Sigmoid colon (tissue), 7 donors: ENCODE measurements at places on chromosomes 12 and 14. TPM values are rescaled to one million over a fixed set of nuclear protein-coding genes. Genes with fewer than 3 reads are reported as not detected.

BTBD7 gene
- total RNA-seq = 42.1 TPM

- no peak for DNase-seq
- H3K27ac ChIP-seq = no peak overlapping the region
- H3K36me3 ChIP-seq = no peaks in the 10 kb centered on the region
- no peaks in the 10 kb centered on the region for H3K4me1 ChIP-seq
These were observed 63.0 kb upstream of the HMGA2 start for GRCh38 chr12:65761301-65761700.

GRCh38 chr14:106670011-106670410 lies 1143.6 kb downstream of the TMEM121 start:
- H3K27me3 ChIP-seq = peaks cover 14% of the 10 kb centered on the region
- DNase-seq = no peak
- H3K36me3 ChIP-seq = no peaks in the 10 kb centered on the region
- no peak overlapping the region for H3K27ac ChIP-seq

DNA sequence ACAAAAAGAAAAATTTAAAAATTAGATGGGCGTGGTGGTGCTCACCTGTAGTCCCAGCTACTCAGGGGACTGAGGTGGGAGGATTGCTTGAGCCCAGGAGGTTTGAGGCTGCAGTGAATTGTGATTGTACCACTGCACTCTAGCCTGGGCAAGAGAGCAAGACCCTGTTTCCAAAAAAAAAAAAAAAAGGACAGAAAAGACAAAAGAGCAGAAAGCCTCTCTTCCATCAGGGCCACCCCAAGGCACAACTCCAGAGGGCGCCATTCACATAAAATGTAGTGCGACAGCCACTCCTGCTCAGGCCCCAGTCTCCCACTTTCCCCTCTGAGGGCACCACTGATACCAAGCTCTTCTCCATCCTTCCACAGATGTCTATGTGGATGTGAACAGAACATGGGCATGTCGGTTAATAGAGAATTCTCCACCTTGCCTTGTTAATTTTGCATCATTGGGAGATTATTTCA lies 41.8 kb downstream of the DGLUCY start:
- no peak for DNase-seq
- H3K4me1 ChIP-seq = peaks cover 28% of the 10 kb centered on the region
- H3K27me3 ChIP-seq = no peaks in the 10 kb centered on the region
- H3K36me3 ChIP-seq = peaks cover 32% of the 10 kb centered on the region

DNA sequence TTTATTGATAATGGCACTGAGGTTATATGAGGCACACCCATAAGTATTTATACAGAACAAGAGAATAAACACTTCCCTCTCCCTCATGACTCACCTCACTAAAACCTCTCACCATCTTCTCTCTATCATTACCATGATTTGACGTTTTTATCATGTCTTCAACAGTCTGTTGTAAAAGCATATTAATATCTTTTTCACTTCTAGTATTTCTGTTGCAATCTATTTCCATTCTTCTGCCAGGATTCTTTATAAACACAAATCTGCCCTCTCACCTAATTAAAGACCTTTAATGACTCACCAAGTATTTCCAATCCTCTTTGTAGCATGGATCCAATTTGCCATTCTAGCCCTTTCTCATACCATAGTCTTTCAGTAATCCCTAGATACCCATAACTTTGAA lies 527.7 kb downstream of the SLC16A7 start:
- no peaks in the 10 kb centered on the region for H3K4me1 ChIP-seq
- DNase-seq = no peak

WNT1 gene
- total RNA-seq = not detected

DNA sequence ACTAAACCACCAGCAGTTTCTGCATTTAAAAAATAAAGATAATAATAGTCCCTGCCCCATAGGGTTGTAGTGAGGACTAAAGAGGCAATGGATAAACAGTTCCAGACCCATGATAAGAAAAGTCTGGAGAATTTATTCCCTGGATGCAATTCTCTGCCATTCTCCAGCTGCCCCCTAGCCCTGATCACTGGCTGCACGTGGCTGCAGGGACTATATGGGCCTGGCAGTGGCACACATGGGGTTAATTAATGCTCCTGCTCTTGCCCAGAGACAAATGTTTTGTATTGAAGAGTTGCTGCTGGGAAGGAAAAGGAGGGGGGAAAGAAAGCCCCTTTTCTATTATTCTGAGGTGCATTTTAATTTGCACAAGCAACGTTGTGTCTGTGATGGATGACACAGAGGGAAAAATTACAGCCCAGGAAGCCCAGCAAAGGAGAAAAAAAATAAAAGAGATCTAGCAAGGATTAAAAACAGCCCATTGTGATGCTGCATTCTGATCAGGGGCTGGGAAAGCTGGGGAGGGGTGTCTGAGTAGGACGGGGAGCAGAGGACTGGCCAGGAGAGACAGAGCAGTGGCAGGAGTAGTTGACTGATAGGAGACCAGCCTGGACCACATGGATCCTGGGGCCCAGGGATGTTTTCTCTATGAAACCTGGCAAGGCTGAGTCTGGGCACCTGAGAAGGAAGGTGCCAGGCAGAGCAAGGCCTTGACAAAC lies 149.3 kb downstream of the ESRRB start:
- H3K27ac ChIP-seq = no peak overlapping the region
- H3K4me1 ChIP-seq = no peaks in the 10 kb centered on the region
- no peak for DNase-seq
- no peak overlapping the region for H3K4me3 ChIP-seq
